ENCODE measurements at places on chromosomes 11 and 22.

DNA sequence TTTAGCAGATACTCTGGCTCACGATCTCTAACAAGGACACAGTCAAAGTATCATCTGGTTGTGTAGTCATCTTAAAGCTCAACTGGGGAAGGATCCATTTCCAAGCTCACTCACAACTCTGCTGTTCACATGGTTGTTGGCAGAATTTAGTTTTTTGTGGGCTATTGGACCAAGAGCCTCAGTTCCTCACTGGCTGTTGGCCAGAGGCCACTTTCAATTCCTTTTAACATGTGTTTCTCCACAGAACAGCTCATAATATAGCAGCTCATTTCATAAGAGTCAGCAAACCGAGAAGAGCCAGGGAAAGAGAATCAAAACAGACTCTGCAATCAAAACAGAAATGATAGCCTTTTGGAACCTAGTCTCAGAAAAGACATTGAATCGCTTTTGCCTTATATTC is 22.6 kb downstream of the IZUMO1R start:
- H3K27ac ChIP-seq: no peak overlapping the region
- H3K36me3 ChIP-seq: no peaks in the 10 kb centered on the region
- no peaks in the 10 kb centered on the region for H3K27me3 ChIP-seq

- no peak overlapping the region for H3K27ac ChIP-seq
- H3K4me1 ChIP-seq: no peaks in the 10 kb centered on the region
- no peak for DNase-seq
- H3K4me3 ChIP-seq: no peak overlapping the region
- no peaks in the 10 kb centered on the region for H3K27me3 ChIP-seq
- no peaks in the 10 kb centered on the region for H3K36me3 ChIP-seq
Measured at GRCh38 chr11:79043726-79044125, 397.1 kb downstream of the TENM4 start.

DNA sequence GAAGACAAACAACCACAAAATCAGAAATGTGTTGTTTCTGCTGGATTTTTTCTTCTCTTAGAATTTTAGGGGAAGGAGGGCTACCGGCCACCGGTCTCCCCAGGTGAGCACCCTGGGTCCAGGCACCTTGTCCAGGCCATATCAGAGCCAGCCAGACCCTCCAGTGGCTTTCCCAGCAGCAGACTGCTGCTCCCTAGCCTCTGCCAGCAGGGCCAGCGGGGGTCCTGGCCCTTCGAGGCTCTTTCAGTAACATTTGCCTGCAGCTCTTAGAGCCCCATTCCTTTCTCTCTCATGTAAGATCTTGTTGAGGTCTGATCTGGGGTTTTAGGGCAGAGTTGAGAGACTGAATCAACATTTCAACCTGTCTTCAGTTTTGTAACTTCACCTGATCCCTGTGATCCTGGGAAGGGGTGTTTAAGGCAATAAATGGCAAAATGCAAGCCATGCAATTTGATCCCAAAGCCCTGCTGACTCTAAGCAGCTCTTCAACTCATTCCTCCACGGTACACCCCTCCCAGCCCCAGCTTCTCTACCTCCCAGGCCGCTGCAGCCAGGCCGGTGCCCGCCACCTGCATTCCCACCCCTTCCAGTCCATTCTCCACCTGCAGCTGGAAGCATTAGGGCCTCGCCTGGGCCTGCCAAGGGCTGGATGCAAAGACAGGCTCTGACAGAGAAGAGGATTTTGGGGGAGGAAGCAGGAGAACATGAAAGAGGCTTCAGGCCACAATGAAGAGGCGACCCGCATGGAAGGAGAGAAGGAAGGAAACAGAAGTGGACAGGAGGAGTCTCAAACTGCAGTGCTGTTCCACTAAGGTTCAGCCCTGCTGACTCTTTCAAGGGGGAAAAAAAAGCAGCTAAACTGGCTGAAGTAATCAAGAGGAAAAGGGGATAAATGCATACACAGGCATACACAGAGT is 113.0 kb upstream of the FGF3 start:
- no peak overlapping the region for H3K27ac ChIP-seq
- H3K27me3 ChIP-seq: no peaks in the 10 kb centered on the region
- no peak overlapping the region for H3K4me3 ChIP-seq
- no peak for DNase-seq

DNA sequence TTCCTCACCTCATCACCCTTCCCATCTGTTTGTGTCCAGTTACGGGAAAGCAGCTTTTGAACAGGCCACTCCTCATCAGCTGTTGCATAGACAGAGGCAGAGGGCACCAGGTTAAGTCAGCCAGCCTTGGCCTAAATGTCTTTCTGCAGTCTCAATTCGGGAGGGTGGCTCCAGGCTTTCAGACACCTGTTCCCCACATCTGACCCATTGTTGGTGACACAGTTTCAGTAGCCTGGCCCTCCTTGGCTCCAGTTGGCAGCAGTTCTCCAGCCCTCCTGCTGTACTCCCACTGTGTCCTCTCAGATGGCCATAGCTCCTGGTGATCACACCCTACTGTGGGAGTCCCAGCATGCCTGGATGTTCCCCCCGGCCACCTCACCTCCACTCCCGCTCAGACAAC is 70.8 kb upstream of the MYOD1 start:
- H3K27ac ChIP-seq: no peak overlapping the region
- H3K27me3 ChIP-seq: no peaks in the 10 kb centered on the region
- no peaks in the 10 kb centered on the region for H3K36me3 ChIP-seq
- H3K4me3 ChIP-seq: no peak overlapping the region
- H3K4me1 ChIP-seq: no peaks in the 10 kb centered on the region
- no peak for DNase-seq

GRCh38 chr22:45852826-45853225 is 124.1 kb downstream of the WNT7B start:
- no peak overlapping the region for H3K4me3 ChIP-seq
- H3K27ac ChIP-seq: no peak overlapping the region
- H3K36me3 ChIP-seq: peaks cover 9% of the 10 kb centered on the region

GRCh38 chr11:16812274-16812673 is 73.8 kb downstream of the C11orf58 start:
- no peaks in the 10 kb centered on the region for H3K27me3 ChIP-seq
- peaks cover 6% of the 10 kb centered on the region for H3K4me1 ChIP-seq
- no peak overlapping the region for H3K27ac ChIP-seq
- H3K36me3 ChIP-seq: no peaks in the 10 kb centered on the region
- H3K4me3 ChIP-seq: no peak overlapping the region

GRCh38 chr11:35077709-35078469 is 61.1 kb upstream of the CD44 start:
- H3K4me1 ChIP-seq: peaks cover 27% of the 10 kb centered on the region
- H3K36me3 ChIP-seq: no peaks in the 10 kb centered on the region
- no peak for DNase-seq
- H3K27me3 ChIP-seq: no peaks in the 10 kb centered on the region
- peak overlapping the region; percentile 10 for H3K27ac ChIP-seq

DNA sequence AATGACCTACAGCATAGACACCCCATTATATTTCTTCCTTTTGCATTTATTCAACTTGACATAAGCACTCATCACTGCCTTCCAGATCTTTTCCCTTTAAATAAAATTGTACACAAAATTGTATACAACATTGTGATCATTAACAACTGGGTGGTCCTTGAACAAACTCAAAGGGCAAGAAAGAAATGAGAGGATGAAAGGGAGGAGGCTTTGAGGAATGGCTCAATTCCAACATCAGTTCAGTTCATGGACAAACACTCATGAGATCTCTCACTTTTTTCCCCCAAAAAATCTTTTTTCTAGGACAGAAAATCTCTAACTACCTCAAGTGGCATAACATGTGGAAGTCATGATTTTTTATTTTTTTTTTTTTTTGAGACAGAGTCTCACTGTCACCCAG is 113.7 kb downstream of the PLEKHA7 start:
- no peak overlapping the region for H3K4me3 ChIP-seq
- H3K36me3 ChIP-seq: no peaks in the 10 kb centered on the region
- H3K4me1 ChIP-seq: no peaks in the 10 kb centered on the region
- DNase-seq: no peak
- H3K27me3 ChIP-seq: no peaks in the 10 kb centered on the region

- H3K4me1 ChIP-seq: no peaks in the 10 kb centered on the region
- no peak overlapping the region for H3K27ac ChIP-seq
- H3K27me3 ChIP-seq: no peaks in the 10 kb centered on the region
- H3K4me3 ChIP-seq: no peak overlapping the region
- H3K36me3 ChIP-seq: no peaks in the 10 kb centered on the region
Measured at GRCh38 chr11:132734217-132734616, 798.1 kb downstream of the OPCML start.

DNA sequence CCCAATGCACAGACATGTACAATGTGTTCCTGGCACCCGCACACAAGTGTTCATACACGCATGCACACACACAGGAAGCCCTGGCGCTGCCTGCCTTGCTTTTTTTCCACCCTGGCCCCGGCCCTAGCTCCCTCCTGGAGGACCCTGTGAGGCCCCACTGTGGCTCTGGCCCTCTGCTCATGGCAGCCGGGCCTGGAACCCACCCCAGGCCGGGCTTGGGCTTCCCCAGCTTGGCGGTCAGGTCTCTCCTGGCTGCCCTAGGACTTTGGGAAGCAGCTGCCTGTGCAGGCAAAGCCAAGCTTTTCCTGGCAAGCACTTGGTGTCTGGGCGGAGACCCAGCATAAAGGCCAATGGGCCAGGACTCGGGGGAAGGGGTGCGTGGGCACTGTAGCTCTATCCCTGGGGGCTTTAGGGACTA is 30.5 kb downstream of the CD82 start:
- no peak for DNase-seq
- H3K27ac ChIP-seq: peak overlapping the region; percentile 66
- no peaks in the 10 kb centered on the region for H3K27me3 ChIP-seq
- no peaks in the 10 kb centered on the region for H3K36me3 ChIP-seq
- peaks cover 57% of the 10 kb centered on the region for H3K4me1 ChIP-seq
- H3K4me3 ChIP-seq: no peak overlapping the region

DNA sequence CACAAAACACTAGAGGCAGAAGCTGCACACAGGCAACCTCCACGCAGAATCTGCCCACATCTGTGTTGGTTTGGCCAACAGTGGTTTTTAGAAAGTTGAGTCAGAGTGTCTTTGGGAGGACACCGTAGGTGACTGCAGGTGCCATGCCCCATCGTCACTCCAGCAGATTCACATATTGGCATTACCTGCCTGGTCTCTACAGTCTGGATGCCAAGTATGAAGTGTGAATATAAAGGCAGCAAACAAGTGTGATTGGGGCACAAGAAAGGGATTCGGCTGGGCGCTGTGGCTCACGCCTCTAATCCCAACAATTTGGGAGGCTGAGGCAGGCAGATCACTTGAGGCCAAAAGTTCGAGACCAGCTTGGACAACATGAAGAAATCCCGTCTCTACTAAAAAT is 11.0 kb upstream of the FXYD2 start:
- no peaks in the 10 kb centered on the region for H3K4me1 ChIP-seq
- no peaks in the 10 kb centered on the region for H3K36me3 ChIP-seq
- H3K27ac ChIP-seq: no peak overlapping the region

GRCh38 chr11:73189315-73189714 is 28.8 kb upstream of the P2RY2 start:
- no peak overlapping the region for H3K4me3 ChIP-seq
- H3K36me3 ChIP-seq: no peaks in the 10 kb centered on the region
- no peaks in the 10 kb centered on the region for H3K27me3 ChIP-seq
- H3K4me1 ChIP-seq: peaks cover 19% of the 10 kb centered on the region
- DNase-seq: no peak

- H3K36me3 ChIP-seq: peaks cover 15% of the 10 kb centered on the region
- no peaks in the 10 kb centered on the region for H3K27me3 ChIP-seq
- no peak overlapping the region for H3K4me3 ChIP-seq
- H3K27ac ChIP-seq: peak overlapping the region; percentile 40
Measured at GRCh38 chr11:130891326-130891725, 25.0 kb downstream of the SNX19 start.

GRCh38 chr22:17920145-17920605 is 104.2 kb downstream of the MICAL3 start:
- peak overlapping the region; percentile 5 for H3K27ac ChIP-seq
- peaks cover 28% of the 10 kb centered on the region for H3K4me1 ChIP-seq

DNA sequence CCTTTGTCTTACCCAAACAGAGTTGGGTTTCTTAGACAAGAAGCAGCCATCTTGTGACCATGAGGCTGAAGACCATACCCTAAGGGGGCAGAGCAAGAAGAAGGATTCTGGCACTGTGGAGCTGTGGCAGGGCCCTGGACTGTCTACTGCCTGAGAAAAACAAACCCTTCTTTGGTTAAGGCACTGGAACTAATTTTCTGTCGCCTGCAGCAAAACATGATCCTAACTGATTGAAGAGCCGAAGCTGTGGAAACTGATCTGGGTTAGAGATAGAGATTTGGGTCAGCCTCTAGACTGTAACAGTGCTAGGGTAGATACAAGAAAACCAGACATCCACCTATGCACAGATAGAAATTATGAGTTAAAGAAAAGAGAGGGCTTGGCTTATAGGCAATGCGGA is 11.3 kb upstream of the ACER3 start:
- H3K4me3 ChIP-seq: no peak overlapping the region
- no peaks in the 10 kb centered on the region for H3K27me3 ChIP-seq
- peaks cover 10% of the 10 kb centered on the region for H3K4me1 ChIP-seq

- peak overlapping the region; percentile 31 for H3K27ac ChIP-seq
- H3K4me1 ChIP-seq: peaks cover 22% of the 10 kb centered on the region
- no peaks in the 10 kb centered on the region for H3K36me3 ChIP-seq
- no peaks in the 10 kb centered on the region for H3K27me3 ChIP-seq
- H3K4me3 ChIP-seq: no peak overlapping the region
- DNase-seq: no peak
Measured at GRCh38 chr22:32746732-32747131, 54.8 kb upstream of the TIMP3 start.

DNA sequence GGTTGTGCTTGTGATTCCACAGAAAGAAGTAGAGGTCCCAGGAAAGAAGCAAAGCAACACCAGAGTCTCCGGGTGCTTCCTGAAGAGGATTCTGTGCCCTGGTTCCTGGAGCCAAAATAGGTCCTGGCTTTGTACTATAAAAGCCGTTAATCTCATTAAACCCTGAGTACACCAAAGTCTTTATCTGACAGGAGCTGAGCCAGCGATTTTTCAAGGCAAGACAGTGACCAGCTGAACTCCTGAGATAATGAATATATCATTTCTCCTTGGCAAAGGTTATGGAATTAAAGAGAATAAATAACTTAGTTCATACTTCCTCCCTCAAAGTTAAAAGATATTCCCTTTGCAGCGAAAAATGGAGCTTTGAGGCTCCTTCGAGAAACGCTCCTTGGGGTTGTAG is 5.2 kb downstream of the TMEM138 start:
- H3K27ac ChIP-seq: no peak overlapping the region
- H3K27me3 ChIP-seq: no peaks in the 10 kb centered on the region
- no peak for DNase-seq
- H3K36me3 ChIP-seq: peaks cover 29% of the 10 kb centered on the region

DNA sequence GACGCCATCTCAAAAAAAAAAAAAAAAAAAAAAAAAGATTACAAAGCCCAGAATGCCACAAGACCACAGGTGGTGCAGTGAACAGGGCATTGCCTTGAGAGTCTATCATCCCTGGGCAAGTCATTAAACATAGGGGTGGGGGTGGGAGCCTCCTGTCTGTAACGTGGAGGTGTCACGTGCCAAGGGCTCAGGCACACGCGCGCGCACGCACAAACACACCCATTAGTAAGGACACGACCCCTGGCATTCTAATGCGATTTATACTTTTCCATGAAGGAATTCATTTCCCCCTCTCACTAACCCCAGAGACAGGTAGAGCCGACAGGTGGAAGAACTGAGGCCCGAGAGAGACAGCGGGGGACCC is 5.8 kb upstream of the GCAT start:
- no peak for DNase-seq
- peak overlapping the region; percentile 58 for H3K4me3 ChIP-seq
- H3K4me1 ChIP-seq: peaks cover 29% of the 10 kb centered on the region
- H3K36me3 ChIP-seq: no peaks in the 10 kb centered on the region
- no peaks in the 10 kb centered on the region for H3K27me3 ChIP-seq

- peak overlapping the region; percentile 98 for H3K27ac ChIP-seq
- H3K4me1 ChIP-seq: peaks cover 90% of the 10 kb centered on the region
- no peaks in the 10 kb centered on the region for H3K36me3 ChIP-seq
Measured at GRCh38 chr11:128501632-128502549, 85.5 kb downstream of the ETS1 start.

- DNase-seq: no peak
- peaks cover under 1% of the 10 kb centered on the region for H3K36me3 ChIP-seq
- no peak overlapping the region for H3K4me3 ChIP-seq
- peaks cover 9% of the 10 kb centered on the region for H3K4me1 ChIP-seq
- H3K27ac ChIP-seq: no peak overlapping the region
Measured at GRCh38 chr11:73969991-73970800, 12.4 kb downstream of the UCP2 start.

Data from upper lobe of left lung (tissue), 6 donors.